H54 (cell line): ENCODE measurements at places on chromosomes 13 and 19.

DNA sequence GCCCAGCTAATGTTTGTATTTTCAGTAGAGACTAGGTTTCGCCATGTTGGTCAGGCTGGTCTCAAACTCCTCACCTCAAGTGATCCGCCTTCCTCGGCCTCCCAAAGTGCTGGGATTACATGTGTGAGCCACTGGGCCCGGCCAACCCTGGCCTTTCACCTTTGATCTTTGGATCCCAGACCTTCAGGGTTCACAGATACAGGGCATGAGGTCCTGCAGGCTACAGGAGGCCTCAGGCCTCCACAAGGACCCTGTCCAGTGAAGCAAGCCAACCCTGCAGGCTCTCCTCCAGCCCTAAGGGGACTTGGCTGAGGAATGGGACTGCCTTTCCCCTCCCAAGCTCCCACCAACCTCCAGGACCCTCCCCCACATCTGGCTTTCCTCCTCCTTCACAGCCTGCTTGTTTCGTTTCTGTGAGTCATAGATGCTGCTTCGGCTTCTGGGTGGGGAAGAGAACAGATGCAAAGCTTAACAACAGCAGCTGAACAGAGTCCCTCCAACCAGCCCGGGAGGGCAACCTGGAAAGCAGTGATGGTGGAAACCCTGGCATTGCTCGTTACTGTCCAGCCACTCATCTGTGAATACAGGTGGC lies 11.8 kb downstream of the ARHGEF18 start:
- no peak for DNase-seq

DNA sequence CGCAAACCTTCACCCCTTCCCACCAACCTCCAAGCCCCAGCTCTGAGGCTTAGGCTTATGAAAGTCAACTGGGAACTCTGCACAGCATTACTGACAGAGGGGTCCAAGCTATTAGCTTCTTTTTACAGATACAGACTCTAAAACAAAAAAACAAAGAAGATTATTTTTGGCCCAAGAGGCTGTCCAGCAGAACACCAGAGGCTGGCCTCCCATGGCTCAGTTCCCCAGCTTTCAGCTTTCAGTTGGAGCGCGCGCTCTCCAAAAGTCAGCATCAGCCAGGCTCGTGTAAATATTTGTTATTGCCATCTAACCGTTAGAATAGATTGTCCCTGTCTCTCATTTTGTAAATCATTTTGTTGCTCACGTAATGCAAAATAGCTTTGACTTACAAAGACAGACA lies 58.4 kb downstream of the ZIC5 start:
- DNase-seq = no peak

- DNase-seq = peak; percentile 100
Observed at GRCh38 chr19:55486971-55487923, 989 bp upstream of the SSC5D start.

DNA sequence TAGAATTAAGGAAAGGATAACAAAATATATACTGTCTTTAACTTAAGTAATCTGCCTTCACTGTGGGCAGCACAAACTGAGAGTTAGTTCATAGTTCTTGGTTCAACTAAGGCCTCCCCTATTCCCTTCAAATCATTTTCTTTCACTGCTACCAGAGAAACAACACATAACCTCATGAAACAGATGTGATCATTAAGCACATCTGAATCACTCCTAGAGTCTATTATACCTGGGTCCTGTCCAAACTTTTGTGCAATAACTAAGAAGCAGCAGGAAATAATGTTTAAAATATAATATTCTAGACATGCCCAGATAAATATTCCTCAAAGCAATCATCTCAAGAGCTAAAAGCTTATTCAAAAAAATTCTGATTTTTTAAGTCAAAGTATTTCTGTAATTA lies 62.9 kb downstream of the ZC3H13 start:
- DNase-seq = no peak

DNA sequence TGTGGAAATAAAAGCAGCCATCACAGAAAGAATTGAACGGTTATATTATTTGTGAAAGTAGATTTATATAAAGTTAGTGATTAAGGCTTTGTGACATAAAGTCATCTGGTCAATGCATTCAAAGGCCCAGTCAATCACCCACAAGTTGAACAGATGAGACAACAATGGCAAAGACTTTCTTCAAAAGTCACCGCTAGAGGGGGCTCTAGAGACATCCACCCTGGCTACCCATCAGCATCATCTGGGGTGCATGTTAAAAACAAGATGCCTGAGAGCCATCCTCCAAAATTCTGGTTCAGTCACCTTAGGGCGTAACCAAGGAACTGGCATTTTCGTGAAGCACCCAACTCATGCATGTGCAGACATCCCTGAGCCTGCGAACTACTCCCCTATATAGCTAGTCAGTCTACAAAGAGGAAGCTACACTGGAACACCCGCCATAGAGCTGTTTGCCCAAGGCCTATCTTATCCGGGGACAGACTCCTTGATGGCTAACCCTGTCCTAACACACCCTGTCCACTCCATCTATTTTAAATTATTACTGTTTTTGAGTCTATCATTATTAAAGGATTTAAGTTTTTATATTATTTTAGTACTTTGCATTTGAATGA lies 970.5 kb downstream of the UQCRFS1 start:
- peak; percentile 31 for DNase-seq

DNA sequence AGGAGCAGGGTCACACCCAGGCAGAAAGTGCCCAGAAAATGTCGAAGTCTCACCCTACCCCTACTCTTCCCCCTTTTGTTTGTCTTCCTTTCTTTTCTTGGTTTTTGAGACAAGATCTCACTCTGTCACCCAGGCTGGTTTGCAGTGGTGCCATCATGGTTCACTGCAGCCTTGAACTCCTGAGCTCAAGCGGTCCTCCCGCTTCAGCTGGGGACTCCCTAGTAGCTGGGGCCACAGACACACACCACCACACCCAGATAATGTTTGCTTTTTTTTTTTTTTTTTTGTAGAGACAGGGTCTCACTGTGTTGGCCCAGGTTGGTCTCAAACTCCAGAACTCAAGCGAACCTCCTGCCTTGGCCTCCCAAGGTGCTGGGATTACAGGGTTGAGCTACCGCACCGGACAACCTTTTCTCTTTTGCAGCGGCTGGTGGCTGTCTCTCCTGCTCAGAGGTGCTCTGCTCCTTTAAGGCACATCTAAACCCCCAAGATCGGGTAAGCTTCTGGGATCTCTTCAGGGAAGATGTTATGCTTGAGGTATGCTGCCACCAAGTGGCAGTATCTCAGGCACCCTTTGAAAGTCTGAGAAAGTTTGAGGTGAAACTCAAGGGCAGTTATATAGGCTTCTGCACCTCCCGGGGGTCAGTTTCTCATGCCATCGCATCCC lies 22.4 kb upstream of the EBI3 start:
- peak; percentile 58 for DNase-seq

DNA sequence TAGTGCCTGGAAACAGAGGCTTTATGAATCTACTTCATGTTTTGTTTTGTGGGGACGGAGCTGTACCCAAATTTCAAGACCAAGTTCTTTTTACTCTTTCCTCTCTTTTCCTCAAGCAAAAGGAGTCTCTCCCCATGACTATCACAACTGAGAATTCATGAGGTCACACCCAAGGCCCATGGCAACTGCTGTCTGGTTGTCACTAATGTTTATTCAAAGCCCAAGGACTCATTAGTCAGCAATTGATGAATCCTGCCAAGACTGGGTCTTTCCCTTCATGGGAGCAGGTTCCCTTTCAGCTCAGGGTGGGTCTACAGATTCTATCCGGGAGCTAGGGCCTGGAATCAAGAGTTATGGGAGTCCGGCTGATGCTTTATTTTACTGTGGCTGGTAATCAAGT lies 441.5 kb upstream of the PCDH20 start:
- no peak for DNase-seq

GRCh38 chr19:15245370-15246197 lies 13.3 kb upstream of the EPHX3 start:
- DNase-seq = no peak

- DNase-seq = no peak
Observed at GRCh38 chr13:113734099-113734825, 24.8 kb upstream of the TMEM255B start.

DNA sequence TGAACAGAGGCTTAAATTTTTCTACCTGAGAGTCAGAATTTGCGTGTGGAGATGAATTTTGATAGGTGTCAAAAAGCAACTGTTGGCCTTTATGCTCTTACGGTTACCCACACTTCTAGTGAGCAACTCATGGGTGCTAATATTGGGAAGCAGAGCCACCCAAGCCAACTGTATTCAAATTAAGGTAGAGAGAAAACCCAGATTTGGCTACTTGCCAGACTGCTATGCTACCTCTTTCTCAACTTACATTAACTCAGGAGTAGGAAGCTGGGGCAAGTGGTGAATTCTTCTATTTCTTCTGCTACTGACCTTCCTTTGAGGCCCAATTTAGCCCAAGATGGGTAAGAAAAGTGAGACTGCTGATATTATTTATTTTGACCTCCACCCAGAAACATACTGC lies 83.9 kb downstream of the OLFM4 start:
- DNase-seq = no peak

DNA sequence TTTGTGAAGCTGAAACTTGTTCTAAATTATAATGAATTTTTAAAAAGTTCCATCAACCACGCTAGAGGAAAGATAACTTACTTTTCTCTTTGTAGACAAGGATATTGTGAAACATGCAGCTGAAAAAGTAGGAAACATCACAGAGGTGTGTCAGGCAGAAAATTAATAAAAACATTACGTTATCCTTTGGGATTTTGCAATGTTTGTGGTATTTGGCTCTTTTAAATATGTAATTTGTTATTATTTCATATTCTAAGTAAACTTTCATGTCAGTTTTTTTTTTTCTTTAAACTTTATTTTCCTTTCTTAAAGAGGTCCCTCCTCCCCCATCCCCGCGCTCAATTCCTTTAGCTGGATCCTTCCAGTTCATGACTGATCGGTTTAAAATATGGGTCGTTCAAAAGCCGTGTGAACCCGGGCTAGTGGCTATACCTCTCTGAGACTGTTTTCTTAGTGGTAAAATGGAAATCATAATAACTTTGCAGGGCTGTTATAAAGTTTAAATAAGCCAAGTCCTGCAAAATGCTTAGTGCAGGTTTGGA lies 740 bp upstream of the CCDC61 start:
- no peak for DNase-seq

DNA sequence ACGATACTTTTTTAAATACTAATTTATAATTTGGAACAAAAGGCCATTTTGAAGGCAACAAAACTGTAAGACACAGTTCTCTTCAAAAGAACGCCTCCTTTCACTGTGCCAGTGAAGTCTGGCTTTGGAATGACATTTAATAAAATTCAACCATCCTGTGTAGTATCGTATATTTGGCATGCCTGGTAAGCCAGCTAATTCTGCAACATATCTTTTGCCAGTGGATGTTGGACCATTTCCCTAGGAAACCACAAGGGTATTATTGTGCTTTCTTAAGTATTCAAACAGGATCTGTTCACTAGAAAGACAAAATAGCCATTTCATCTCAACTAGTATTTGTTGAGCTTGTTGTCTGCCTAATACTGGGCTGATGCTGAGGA lies 111.6 kb downstream of the RGCC start:
- no peak for DNase-seq

- DNase-seq = no peak
Observed at GRCh38 chr13:114249077-114249476, 14.4 kb downstream of the CDC16 start.

GRCh38 chr19:38228491-38229439 lies 4.7 kb upstream of the DPF1 start:
- DNase-seq = no peak

DNA sequence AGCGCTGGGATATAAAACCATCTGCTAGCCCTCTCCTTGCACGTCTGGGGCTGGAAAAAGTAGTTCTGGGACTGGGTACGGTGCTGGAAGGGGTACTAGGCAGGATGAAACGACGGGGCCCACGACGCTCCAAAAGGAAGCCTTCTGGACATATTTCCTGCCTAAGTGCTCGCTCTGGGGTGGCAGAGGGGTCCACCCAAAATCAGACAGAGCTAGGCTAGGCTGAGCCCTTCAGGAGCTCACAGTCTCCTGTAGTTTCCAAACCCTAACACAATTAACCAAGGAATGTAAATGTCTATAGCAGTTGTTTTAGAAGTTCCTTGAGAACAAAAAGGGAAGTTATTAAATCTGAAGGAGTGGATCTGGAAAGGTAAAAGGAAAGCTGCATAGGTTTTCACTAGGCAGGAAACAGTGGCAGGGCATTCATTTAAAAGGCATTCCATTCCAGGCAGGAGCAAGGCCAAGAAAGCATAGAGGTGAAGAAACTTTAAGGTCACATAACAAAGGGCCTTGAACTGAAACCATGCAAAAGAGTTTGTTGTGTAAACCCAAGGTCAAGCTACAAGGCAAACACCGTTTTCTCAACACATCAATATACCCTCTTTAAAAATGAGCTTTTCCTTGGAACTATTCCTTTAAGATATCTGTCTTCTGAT lies 634 bp upstream of the DIAPH3 start:
- no peak for DNase-seq

DNA sequence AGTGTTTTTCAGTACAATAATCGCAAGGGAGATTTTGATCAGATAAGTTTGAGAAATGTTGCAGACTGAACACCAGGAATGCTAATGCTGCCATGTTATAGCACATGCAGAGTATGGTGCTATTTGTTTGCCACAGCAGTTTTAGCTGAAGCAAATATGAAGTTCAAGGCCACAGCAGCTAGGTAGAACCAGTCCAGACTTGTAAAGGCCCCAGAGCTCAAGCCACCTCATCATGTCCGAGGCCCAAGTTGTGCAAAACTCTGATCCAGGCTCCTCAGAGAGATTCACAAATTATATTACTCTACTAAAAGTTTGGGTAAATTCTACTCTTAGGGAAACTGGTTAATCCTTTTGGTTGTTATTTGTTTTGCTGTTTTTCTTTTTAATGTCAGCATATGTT lies 2702.6 kb downstream of the PCDH9 start:
- no peak for DNase-seq

- DNase-seq = no peak
Observed at GRCh38 chr13:85632526-85633195, 166.6 kb downstream of the SLITRK6 start.

- no peak for DNase-seq
Observed at GRCh38 chr19:16645140-16645539, 14.8 kb downstream of the SMIM7 start.

DNA sequence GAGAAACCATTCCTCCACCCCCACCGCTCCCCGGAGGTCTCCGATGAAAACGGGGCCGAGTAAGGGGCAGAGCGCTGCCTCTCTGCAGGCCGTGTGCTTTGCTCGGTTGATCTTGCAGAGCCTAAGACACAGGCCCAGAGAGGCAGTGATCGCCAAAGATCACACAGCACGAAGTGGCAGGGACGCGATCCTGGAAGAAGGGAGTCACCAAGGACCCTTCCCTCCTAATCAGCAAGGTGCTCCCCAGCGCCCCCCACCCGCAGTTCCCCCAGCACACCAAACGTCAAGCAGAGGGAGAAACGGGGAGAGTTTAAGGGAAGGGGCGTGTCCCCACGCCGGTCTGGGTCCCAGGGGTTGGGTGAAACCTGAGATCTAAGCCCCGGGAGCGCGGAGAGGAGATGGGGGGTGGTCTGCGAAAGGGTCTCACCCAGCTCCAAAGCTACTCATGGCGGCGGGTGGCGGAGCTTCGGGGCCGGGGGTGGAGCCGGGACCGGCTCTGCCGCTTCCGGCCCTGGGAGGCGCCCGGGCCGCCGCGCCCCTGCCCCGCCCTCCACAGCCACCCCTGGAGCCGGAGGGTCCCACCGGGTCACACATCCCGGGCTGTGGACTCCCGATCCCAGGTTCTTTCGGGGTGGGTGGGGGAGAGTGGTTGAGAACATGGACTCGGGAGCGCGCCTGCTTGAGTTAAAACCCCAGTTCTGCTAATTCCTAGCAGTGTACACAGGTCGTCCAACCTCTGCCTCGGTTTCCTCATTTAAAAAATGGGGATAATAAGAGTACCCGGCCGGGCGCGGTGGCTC lies at the start of gene EML2:
Gene EML2, minus strand, starts transcription at position 468 of the 800 bp plus-strand sequence. Its CDS starts 21 bp downstream, at position 447.
- no peak for DNase-seq
